T-helper 17 cell (primary cell): ENCODE measurements at places on chromosomes 2 and 18.

DNA sequence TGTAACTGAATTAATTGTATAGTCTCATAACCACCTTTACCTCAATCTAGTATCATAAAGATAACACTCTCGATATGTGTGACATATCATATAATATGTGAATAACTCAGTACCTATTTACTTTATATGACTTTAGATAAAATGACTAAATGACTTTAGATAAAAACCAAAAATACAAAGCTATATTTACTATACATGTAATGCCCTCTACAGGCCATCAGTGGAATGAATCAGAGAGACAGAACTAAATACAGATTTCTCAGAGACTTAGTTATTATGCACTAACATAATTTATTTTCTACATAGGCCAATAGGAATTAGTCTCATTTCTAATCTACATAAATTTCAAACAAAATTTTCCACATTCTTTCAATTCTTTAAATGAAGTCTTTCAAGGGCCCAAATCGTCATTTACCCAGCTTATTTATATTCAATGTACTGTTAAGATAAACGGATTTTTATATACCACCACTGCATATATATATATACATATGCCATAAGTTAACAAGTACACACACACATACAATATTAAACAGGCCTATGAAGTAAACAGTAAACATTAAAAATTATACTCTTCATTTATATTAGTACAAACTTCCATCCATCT is 219.9 kb downstream of the EXOC6B start:
- no peak for DNase-seq

GRCh38 chr18:79883461-79884293 is 67.8 kb downstream of the SLC66A2 start:
- no peak for DNase-seq

DNA sequence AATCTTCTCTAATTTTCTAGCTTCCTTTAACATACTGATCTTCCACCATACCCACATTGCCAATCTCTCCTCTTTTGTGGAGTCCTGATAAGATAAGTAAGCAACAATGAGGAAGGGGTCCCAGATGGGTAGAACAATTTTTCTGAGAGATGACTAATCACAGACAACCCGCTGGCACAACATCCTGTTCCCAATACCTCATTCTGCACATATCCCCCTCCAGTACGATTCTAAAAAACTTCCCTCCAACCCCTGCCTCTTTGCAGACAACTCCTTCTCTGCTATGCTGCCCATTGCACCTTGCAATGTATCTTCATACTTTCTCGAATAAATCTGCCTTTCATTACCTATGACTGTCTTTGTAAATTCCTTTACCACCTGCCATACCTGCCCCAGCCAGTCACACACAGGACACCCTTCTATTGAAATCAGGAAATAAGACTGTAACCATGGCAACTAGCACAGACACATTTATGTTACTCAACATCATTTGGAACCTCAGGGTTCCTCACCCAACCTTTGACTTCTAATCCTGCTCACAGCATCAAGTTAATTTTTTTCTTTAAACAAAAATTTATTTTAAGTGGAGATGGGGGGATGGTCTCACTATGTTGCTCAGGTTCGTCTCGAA is 7.4 kb upstream of the EXOC6B start:
- no peak for DNase-seq

DNA sequence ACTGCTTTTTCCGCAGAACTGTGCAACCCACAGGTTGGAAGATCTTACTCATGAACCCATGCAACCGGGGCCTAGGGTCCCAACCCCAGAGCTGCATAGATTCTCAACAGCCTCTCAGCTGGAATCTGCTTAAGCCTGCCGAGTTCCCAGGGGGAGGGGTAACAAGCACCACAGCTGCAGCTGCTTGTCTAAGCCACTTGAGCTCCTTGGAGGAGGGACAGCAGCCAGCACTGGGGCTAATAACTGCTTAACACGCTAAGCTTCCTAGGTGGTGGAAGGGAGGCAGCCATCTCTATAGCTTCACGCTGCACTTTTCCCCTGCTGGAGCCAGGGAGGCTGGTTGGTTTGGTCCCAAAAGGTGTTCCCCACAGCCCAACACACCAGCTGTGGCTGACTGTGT is 311.6 kb downstream of the DSC3 start:
- DNase-seq, result no peak

DNA sequence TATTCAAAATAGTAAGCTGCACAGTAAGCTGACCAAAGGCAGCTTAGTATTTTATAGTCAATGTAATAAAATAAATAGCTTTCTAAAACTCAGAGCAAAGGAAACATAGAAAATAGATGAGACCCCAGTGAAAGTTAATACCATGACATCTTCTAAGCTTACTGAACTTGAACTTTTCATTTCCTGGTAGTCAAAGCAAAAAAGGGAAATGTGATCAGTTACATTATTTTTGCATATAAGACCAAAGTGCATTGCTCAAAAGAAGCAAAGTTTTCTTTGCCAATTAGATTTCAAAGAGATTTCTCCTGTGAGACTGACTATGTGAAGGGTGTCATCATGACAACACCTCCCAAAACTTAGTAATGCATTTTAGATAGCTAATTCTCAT is 70.2 kb downstream of the MYO1B start:
- DNase-seq, result no peak

- DNase-seq, result no peak
These were observed 9.2 kb upstream of the CD28 start for GRCh38 chr2:203697190-203697589.

DNA sequence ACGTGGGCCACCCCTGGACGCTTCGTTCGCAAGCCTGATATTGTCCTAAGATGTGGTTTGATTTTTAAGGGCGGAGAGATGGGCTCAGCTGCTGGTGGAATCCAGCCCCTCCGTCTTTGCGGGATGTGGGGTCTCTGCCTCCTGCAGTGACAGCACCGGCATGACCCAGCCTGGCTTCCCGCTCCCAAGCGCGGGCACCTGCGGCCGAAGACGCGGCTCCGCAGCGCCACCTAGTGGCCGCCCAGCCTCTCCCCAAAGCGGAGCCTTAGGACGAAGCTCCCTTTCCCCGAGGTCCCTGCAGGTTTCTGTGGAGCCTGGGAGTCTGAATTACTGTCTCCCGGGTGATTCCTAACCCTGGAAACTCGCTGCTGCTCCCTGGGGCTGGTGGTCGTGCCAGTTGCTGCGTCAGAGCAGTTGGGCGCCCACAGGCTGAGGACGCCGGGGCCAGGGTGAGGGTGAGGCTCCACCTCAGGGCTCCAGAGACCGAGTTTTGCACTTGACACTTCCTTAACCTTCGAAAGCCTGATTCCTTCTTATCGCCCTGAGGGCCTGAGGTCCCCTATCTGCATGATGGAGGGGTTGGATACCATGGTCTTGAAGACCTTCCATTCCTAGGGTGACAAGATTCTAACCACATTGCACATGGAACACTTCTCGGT is 137.5 kb downstream of the TPO start:
- DNase-seq, result peak; percentile 68

DNA sequence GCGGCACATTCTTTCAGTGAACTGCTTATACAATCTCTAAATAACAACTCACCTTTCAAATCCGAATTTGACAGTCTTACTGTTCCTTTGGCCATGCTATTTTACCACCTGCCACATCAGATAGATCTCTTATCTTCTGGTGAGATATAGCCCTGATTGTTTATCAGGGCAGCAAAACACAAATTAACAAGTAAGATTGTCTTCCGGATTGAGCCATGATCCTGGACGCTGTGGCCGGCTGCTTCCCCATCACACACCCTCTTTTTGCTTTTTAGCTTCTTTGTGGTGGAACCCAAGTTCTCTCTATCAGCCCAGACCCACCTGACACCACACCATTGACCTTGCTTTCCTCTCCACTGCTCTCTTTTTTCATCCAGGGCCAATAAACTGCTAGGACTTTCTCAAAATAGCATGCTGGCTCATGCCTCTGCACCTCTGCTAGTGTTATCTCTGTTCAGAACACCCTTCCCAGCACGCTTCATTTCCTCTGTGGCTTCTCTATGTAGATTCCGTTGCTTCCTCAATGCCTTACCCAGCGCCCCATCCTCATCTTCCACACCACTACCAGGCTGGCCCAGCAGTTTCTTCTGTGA is 111.8 kb upstream of the CNTNAP5 start:
- no peak for DNase-seq

GRCh38 chr18:24006712-24007313 is 7.7 kb upstream of the TTC39C start:
- DNase-seq, result no peak

DNA sequence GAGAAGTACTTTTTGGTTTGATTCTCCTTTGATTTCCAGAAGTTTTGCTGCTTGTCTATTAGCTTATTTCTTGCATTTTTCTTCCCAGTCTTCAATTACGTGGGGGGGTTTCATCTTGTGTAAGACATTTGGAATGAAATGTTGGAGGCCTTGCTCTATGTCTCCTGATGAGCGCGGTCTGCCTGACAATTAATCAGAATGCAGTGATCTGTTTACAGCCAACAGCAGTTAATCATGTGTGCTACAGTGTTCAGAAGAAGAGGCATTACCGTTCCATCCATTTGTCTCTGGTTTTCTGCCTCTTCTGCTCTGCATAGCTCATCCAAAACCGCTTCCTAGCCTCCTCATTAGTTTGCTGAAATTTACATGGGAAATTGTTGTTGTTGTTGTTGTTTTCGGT is 134.4 kb upstream of the ST6GAL2 start:
- no peak for DNase-seq

DNA sequence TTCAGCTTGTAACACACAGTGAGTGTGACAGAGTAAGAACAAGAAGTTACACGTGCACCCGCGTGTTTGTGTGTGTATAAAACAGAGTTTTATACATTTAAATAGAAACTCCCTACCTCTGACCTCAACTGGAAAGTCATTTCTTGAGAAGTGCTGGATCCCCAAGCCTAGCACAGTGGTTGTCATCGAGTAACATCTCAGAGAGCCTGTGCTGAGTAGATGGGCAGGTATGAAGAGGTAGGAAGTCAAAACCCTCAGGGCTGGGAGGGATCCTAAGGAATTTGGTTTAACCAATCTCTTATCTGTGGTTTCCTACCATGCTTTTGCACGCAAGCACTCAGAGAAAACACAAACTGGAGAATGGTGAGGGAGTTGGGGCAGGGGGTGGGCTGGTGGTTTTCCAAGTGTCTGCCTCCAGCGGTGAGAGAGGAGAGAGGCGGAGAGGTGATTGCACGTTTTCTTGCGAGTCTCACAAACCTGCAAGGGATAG is 9.2 kb downstream of the ACOXL start:
- DNase-seq, result no peak

DNA sequence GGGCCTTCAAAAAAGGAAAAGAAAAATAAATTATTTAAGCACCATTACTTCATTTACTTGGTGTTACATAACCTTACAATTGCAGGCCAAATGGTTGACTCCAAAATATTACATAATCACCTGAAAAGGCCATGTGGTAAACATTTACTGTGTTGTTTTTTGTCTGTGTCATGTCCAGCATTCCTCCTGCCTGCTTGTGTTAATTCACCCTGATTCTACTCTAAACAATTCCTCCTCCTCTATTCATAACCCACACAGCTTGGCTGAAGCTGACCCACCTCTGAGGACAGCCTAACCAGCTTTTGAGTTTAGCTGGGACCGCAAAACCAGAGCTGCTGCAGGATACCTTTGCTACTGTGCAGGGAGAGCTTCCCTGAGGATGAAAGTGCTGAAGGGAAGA is 35.4 kb downstream of the TMX3 start:
- DNase-seq, result no peak

GRCh38 chr2:226351711-226352110 is 447.9 kb downstream of the IRS1 start:
- DNase-seq, result no peak

DNA sequence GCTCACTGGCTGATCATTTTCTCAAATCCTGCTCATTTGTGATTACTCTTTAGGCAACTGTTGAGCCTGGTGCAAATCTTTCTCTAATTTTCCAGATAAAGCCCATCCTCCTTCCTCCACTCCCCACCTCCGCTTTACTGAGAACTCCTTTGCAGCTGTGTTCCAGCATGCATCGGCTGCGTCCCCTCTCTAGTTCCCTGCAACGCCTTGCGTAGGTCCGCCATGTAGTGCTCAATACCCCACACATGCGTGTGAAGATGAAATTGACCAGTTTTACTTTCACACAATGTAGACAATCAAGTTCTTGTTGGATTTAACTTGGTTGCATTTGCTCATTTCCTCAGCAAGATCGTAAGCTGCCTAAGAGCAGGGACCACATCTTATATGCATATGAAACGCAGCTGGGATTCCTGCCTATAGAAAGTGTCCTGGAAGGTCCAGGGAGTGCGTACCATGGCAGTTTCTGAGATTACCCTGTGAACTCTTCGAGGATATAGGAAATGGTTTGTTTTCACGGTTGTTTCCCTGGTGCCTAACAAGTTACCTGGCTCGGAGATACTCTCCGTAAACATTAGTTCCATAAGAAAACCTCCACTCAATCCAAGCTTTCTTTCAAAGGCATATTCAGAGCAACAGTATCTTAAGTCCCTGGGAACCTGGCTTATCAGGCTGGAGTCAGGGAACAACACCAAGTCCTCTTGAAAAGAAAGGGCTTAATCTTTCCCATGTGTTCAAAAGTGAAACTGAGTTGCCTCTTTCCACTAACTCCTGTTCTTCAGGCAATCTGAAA is 766.4 kb upstream of the ID2 start:
- no peak for DNase-seq

DNA sequence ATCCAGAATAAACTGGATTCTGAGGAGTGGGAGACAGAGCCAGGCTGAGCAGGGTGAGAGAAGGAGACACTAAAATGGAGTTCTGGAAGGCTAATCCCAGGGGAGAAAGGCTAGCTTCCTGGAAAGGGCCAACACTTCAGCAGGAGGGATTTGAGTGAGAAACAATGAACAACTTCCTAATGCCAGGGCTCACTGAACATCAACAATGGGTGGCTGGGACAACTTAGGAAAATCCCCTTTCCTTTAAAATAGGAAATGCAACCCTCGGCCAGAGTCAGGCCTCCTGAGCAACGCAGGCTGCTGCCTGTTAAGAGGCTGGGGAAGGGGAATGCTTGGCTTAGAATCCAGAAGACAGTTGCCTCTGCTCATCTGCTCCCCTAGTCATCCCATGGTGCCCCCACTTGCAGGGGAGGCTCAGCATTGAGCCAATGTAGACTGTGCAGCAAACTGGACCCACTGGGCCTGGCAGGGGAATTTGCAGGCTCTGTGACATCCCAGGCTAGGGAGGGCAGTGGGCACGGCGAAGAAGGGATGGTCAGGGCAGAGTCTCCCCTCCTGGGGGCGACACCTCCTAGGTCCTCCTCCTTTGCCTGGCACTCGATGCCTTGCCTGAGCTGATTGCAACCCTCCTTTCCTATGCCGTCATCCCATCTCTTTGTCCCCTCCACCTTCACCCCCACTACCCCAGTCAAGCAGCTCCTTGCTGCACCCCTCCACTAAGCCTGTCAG is 182.5 kb downstream of the TNS1 start:
- DNase-seq, result no peak

DNA sequence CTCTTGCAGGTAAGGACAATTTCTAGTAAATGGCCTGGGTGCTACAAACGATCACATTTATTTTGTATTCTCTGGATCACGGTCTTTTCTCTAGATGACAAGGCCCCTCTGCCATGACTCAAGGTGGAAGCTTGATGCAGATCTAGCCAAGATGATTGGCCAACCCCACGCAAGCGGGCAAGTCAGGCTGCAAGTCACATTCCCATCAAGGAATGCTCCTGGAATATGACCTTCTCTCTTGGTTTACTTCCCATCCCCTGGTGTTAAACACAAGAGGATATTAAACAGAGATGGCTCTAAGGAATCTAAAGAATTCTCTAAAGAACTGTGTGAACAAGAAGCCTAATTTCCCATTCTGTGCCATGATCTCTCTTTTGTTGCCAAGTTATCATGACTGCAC is 97.3 kb upstream of the SERPINE2 start:
- no peak for DNase-seq
